Myocyte (in vitro differentiated cells): ENCODE measurements at places on chromosomes 7 and 10.

GRCh38 chr7:5063698-5064097 lies 18.0 kb downstream of the RBAK start:
- no peak for DNase-seq

- no peak for DNase-seq
Observed at GRCh38 chr10:3350205-3350604, 177.6 kb upstream of the PITRM1 start.

GRCh38 chr10:131774681-131775085 lies 126.1 kb upstream of the PPP2R2D start:
- DNase-seq, result no peak

- DNase-seq, result no peak
Observed at GRCh38 chr10:30114881-30115625, 55.7 kb upstream of the JCAD start.

- DNase-seq, result no peak
Observed at GRCh38 chr7:28195910-28196620, 15.5 kb upstream of the JAZF1 start.

DNA sequence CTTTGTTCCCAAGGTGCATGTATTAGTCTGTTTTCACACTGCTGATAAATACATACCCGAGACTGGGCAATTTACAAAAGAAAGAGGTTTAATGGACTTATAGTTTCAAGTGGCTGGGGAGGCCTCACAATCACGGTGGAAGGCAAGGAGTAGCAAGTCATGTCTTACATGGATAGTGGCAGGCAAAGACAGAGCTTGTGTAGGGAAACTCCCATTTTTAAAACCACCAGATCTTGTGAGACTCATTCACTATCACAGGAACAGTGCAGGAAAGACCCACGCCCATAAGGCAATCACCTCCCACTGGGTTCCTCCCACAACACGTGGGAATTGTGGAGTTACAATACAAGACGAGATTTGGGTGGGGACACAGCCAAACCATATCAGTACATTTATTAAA lies 92.9 kb downstream of the PPP1R3C start:
- no peak for DNase-seq

GRCh38 chr10:102580230-102580629 lies 64.0 kb upstream of the TRIM8 start:
- no peak for DNase-seq

- DNase-seq, result peak; percentile 32
Observed at GRCh38 chr7:35695473-35695850, 527 bp upstream of the HERPUD2 start.

DNA sequence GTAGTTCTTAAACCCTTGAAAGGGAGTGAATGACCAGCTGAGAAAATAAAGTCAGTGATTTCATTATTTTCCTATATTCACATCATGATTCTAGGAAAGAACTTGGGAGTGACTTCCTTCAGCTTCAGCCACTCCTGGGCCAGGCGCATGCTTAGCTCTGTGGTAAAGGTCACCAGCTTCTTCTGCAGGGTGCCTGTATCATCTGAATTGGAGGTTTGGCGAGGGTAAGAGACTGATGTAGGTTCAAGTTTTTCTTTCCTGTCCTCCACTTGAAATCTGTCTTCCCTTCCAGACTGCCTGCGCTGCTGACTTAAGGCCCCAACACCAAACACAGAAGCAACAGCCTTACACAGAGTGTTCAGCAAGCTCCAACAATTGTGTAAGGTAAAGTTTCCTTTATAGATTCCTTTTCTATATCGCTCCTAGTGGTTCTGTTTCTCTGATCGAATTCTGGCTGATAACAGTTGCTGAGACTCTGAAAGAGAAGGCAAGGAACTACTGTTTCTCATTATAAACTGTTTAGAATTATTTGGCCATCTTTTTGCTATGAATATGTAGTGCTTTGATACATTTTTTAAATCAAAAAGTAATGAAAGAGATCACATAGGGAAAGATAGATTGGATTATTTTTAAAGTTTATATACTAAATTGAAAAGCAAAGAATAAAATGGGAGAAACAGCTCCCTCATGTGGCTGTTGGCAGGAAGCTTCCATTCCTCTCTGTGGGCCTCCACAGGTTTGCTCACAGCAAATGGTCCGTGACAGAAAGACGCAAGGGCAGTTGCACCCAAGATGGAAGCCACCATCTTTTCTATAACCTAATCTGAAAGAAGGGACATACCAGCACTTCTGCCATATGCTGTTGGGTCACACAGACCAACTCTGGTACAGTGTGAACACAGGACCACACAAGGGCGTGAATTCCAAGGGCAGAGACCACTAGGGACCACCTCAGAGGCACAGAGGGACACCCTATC lies 14.0 kb downstream of the GATAD1 start:
- peak; percentile 60 for DNase-seq
